A673 (cell line): ENCODE measurements at places on chromosomes 5 and 9. TPM values are rescaled to one million over a fixed set of nuclear protein-coding genes. Genes with fewer than 3 reads are reported as not detected.

DNA sequence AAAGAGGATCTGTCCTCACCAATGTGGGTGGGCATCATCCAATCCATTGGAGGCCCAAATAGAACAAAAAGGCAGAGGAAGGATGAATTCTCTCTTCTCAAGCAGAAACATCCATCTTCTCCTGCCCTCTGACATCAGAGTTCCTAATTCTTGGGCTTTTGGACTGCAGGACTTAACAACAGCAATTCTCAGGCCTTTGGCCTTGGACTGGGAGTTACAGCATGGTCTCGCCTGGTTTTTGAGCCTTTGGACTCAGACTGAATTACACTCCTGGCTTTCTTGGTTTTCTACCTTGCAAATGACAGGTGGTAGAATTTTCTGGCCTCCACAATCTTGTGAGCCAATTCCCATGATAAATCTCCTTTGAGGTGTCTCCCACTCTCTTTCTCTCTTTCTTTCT, 60.5 kb upstream of the CD180 start:
- no peak for DNase-seq
- H3K4me1 ChIP-seq, result peaks cover 18% of the 10 kb centered on the region
- no peaks in the 10 kb centered on the region for H3K36me3 ChIP-seq
- H3K27me3 ChIP-seq, result no peaks in the 10 kb centered on the region

The TCF7 gene
- total RNA-seq, result 2.4 and 3.3 TPM in 2 replicates

DNA sequence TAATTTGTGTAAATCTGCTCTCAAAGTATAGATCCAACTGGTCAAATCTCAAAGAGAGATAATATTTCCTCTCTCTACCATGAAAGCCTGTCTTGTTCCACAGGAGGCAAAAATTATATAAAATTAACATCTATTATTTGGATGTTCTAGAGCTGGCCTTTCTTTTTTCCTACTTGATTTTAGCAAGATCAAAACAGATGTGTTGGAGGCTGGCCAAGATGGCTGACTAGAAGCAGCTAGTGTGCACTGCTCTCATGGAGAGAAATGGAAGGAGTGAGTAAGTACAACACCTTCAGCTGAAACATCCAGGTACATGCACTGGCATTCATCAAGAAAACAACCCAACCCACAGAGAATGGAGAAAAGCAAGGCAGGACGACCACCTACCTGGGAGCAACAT, 298.6 kb upstream of the SLC24A2 start:
- H3K27ac ChIP-seq, result no peak overlapping the region
- no peak overlapping the region for H3K4me3 ChIP-seq
- no peaks in the 10 kb centered on the region for H3K36me3 ChIP-seq
- H3K4me1 ChIP-seq, result no peaks in the 10 kb centered on the region
- no peak for DNase-seq

DNA sequence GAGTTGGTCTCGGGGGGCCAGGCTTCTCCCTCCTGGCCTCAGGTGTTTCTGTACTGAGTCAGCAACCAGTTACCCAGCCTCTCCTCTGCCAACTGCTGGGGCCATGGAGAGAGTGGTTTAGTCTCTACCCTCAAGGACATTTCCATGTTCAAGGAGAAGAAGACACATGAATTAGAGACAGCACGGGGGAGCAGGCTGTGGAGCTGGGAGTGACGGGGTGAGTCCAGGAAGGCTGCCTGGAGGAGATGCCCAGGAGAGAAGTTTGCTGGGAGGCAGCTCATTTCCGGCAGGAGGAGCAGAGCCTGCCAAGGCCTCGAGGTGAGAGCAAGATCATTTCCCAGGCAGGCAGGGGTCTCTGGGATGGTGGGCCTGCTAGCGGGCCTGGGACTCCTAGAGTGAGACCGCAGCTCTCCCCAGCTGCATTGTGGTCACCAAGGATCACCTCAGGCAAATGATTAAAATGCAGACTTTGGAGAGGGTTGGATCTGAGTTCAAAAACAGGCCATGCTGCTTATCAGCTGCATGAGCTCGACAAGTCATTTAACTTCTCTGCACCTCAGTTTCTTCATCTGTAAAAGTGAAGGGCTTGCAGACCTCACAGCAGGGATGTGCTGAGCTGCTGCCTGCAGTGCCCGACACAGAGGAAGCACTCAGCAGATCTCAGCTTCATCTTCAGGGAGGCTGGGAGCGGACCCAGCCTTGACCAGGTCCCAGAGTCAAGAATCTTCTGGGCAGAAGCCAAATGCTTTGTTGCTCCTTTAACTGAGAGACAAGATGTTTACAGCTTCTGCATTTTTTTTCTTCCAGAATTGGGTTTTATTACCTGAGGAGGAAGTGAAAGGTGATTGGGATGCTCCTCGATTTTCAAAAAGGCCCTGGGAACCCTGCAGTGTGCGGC, 35.2 kb downstream of the NEK6 start:
- no peaks in the 10 kb centered on the region for H3K36me3 ChIP-seq
- H3K4me1 ChIP-seq, result peaks cover 30% of the 10 kb centered on the region
- H3K27me3 ChIP-seq, result no peaks in the 10 kb centered on the region
- H3K4me3 ChIP-seq, result no peak overlapping the region

GRCh38 chr9:882416-882924, 41.0 kb downstream of the DMRT1 start:
- no peaks in the 10 kb centered on the region for H3K36me3 ChIP-seq
- DNase-seq, result no peak
- H3K27ac ChIP-seq, result no peak overlapping the region
- H3K4me3 ChIP-seq, result no peak overlapping the region
- H3K4me1 ChIP-seq, result no peaks in the 10 kb centered on the region
- H3K27me3 ChIP-seq, result peaks cover 15% of the 10 kb centered on the region
